Adrenal gland (tissue), 19 donors: ENCODE measurements at places on chromosomes 6 and 20. TPM values are rescaled to one million over a fixed set of nuclear protein-coding genes. Genes with fewer than 3 reads are reported as not detected.

DYNLRB1 gene
- total RNA-seq, result 185 TPM

STMND1 gene
- total RNA-seq, result 0.06 TPM

ZDHHC14 gene
- total RNA-seq, result 3.8 TPM

ZNF165 gene
- total RNA-seq, result 0.83 TPM

CEBPB gene
- total RNA-seq, result 191 TPM

MUC21 gene
- not detected for total RNA-seq

VNN1 gene
- total RNA-seq, result 1.2 TPM

DNA sequence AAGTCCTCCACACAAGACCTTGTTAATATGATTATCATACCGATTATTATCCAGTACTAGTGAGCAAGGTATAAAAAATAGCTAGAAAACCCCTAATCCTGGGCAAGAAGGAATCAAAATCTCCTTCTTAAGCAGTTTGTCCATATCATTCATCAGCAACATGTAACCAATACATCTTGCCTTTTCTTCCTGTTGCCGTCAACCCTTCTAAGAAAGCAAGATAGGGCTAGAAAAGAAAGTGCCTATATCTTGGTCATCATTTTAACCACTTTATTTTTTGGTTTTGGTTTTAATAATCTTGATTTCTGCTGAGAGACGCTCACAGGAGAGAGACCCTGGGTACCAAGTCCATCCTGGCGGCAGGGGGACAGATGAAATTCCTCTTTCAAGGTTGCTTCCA, 27.2 kb upstream of the PREX1 start:
- no peak for DNase-seq

DNA sequence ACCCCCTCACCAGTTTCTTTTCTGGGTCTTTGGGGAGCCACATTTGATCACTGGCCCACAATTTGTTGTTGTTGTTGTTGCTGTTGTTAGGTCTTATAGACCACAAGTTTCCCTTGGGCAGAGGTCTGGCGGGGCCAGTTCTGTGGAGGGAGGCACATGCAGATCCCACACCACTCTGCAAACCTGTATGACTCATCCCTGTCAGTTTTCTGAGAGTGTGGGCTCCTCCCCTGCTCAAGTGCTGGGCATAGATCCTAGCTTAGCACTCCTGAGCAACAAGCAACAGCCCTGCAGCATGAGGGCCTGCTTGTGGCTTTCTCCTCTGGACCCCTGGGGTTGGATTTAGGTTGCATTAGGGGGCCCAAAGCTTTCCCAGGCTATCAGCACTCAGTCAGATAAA, 411.1 kb upstream of the HTR1E start:
- no peak for DNase-seq

GRCh38 chr20:676315-676937, 824 bp upstream of the SCRT2 start:
- peak; percentile 32 for DNase-seq

DNA sequence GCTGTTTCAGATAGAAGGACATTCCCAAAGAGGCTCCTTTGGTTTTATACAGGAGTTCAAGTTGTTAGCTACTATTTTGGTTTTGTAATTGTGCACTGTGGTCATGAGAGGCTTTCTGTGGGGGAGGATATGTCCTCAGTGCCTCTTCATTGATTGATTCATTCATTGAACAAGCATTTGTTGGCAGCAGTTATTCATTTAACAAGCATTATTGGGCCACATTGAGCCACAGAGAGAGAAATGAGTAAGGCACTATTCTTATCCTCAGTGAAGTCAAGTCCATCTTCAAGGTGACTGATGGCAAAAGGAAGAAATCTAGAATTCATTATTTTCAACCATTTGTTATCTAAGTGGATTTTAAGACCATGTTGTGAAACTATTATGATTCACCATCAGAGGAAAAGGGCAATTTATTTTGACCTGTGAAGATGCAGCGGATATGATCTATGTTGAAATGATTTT, 697.2 kb upstream of the CITED2 start:
- peak; percentile 37 for DNase-seq

DNA sequence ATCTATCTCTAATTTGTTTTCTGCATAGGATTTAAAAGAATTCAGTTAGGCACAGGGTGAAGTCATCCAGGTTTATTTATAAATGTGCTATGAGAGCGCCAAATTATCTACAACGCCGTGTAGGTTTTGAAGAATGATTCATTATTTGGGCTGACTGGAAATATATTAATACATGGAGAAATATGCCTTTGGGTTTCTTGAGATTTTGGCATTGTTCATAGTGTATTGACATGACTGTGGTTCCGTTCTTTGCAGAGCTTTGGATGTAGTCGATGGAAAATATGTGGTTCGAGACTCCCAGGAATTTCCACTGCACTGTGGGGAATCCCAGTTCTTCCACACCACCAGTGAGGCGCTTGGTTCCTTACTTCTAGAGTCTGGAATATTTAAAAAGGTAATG, 90.9 kb downstream of the CRYBG1 start:
- DNase-seq, result no peak

GRCh38 chr20:32018269-32019155, 8.3 kb downstream of the CCM2L start:
- peak; percentile 45 for DNase-seq

GRCh38 chr6:79373880-79374279, 139.4 kb upstream of the HMGN3 start:
- DNase-seq, result no peak

DNA sequence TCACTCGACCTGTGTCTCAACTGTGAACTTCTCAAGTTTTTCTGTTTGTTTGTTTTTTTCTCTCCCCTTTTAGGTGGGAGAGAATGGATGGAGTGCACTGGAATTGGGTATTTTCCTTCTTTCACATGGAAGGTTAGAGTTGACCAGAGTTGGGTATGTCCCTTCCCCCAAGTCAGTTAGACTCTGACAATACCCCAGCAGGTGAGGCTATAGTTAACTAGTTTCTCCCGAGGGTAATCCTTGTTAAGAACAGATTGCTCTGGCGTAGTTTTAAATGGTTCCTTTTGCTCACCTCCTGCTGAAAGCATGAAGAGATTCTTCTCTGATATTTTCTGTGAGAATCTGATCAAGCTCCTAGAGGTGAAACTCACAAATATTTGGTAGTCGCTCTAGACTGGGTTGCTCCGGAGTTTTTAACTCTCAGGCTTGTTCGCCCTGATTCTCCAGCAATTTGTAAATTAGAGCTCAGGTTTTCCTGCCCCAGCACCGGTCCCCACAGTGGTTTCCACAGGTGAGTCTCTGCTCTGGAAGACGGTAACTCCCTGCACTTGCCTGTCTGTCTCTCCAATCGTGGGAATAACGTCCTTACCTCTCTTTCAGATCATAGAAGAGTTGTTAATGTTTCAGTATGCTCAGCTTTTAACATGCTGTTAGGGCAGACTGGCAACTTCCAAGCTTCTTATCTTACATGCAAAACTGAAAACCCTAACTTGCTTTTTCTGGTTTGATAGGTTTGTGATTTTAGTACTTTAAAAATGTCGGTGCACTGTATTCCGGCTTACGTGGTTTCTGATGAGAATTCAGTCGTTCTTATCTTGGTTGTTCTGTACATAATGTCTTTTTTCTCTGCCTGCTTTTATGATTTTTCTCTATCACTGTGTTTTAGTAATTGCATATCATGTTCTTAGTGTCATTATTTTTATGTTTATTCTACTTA, 111.2 kb upstream of the HIVEP1 start:
- no peak for DNase-seq

- DNase-seq, result no peak
Observed at GRCh38 chr6:77461796-77462195, 1.5 kb downstream of the HTR1B start.

DNA sequence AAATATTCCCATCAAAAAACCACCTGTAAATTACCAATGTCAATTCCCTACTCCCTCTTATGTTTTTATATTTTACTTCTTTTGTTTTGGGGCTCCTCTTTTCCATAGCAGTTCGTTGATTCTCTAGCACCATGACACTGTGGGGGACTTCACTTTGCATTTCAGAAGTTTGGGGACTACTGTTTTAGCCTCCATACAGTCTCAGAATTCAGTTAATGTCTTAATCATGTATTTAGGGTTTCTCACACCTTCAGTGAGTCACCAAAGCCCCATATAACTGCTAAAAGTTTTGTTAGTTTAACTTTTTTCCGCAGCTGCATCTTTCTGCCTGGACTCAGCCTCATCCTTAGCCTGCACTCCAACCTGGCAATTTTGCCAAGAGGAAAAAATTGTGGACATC, 20.7 kb upstream of the AIG1 start:
- DNase-seq, result no peak

- DNase-seq, result no peak
Observed at GRCh38 chr6:24574809-24575208, 71.2 kb downstream of the KIAA0319 start.

DNA sequence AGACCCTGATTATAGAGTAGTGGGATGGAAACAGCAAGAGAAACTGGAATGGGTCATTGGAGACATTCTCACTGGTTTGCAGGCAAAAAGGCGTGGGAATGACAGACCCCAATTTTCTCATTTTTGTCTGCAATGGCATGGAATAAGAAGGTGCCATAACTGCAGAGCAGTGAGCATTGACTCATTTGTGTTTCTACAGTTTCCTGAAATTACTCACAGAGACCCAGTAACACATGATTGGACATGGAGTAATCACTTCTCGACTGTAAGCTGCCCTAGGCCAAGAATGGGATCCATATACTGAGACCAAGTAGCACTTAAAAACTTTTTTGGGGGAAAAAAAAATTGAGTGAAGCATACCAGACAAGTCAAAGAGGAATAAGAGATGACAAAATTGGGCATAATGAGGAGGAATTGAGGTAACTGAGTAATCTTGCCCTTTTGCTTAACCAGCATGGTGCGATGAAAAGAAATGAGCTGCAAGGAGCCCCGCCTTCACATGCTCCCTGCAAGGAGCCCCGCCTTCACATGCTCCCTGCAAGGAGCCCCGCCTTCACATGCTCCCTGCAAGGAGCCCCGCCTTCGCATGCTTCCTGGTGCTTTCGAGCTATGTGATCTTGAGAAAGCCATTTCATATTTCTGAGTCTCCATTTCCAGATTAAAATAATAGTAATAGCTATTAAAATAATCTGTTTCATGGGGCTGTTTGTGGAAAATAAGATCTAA, 44.1 kb downstream of the NHSL1 start:
- DNase-seq, result no peak

DNA sequence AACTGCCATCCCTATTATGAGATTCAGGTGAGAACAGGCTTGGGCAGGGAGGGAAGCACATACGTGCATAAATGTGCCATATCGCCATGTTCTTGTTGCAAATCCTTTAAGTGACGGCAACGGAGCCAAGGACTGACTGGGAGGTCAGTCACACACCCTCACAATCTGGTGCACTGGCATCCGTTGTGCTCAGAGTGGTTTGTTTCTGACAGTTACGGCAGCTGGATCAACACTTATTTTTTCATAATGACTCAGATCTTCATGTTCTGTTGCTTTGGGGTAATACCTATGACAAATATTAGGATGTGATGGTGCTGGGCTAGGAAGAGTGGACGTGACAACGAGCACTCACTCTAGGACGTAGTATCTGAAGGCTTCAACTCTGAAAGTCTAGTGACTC, 56.2 kb upstream of the PREP start:
- no peak for DNase-seq

DNA sequence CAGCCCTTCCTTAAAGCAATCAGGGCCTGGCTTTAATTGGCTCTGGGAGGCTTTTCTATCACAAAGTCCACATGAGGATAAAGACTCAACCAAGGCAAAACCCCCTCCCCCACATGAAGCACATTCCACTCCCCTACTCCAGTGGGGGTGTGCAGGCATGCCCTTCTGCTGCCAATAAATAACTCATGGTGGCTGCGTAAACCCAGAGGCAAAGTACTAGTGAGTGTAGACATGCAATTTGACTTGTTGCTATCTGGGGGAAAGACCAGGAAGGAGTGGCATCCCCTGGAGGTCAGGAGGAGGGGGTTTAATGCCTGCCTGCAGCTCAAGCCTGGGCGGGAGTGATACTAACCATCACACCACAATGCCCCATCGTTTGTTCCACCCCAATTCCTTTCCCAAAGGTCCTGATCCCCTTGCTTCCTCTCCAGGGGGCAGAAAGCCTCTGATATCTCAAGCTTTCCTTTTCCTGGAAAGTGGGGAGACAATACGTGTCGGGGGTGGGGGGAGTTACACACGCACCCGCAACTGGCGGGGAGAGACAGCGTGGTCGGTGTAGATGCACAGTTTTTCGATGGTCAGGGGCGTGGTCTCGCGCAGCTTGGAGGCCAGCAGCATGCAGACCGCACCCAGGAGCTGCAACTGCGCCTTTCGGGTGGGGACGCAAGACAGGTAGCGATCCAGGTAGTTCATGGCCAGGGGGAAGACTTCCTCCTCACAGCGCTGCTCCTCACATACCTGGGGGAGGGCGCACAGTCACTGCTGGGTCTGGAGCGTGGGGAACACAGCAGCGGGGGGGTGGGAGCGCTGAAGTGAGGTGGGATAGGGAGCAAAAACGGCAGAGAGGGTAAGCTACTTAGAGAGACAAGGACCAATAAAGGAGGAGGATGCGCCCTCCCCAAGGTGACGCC, 1.5 kb downstream of the CCND3 start:
- no peak for DNase-seq

DNA sequence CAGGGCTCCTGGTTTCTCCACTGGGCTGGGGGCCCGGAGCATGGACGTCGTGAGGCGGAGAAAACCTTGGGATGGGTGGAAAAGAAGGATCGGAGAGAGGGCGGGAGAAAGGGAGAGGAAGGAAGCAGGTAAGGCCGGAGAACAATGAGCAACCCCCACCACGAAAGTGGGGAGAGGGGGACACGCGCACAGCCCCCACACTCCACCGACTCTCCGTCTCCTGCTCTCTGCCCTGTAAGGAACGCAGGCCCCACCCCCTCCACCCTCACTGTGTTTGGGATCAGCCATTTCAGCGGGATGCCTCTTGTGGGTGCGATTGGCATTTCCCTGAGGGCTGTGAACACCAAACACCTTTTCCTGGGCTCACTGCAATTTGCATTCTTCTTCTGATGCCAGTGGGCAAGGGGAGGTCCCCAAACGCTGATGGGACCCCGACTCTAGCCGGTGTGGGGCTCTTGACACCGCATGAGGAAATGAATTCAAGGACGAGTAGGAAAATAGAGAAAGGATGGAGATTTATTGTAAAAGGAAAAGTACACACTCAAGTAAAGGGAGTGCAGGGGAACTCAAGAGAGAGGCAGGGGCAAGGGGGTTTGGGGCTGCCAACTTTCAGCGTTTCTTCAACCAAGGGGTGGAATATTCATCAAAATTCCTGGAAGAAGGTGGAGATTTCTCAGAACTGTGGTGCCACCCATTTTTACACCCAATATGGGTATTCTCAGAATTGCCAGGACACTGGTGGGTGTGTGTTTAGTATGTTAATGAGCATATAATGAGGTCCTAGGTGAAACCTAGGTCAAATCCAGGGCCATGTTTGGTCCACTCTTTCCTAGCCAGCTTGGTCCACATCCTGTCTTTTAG, 13.1 kb upstream of the RAET1L start:
- no peak for DNase-seq

- DNase-seq, result no peak
Observed at GRCh38 chr6:170279426-170279825, 11.5 kb downstream of the DLL1 start.

DNA sequence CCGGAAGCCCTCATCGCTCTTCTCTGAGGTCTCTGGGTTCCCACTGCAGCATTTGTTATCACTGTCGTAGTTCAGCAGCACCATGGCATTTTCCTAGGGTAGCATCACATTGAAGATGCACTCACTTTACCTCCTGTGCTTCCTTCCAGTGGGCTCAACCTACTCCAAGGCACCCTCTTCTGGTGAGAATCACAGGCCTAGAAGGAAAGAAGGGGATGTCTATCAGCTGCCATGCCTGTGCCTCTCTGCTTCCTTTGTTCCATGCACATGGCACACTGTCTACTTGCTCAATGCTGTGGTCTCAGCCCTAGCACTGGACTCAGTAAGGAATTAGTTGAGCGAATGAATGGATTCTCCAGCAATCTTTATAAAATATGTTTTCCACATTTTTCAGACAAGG, 22.6 kb downstream of the CST4 start:
- no peak for DNase-seq

GRCh38 chr6:7413151-7413823, 23.7 kb downstream of the RIOK1 start:
- no peak for DNase-seq
